ENCODE measurements at places on chromosomes 12 and 14. TPM values are rescaled to one million over a fixed set of nuclear protein-coding genes. Genes with fewer than 3 reads are reported as not detected.

Gene DDN
- total RNA-seq = 1.0 TPM

Gene NPFF
- total RNA-seq = not detected

Gene RALGAPA1
- 158 TPM for total RNA-seq

Gene DNAI7
- 7.8 TPM for total RNA-seq

Gene TESPA1
- total RNA-seq = 0.71 TPM

Gene ANKRD33
- 4.2 TPM for total RNA-seq

Gene CLEC4C
- total RNA-seq = not detected

Gene C12orf54
- total RNA-seq = not detected

Gene PIWIL1
- total RNA-seq = 1.5 TPM

Gene FOXN4
- total RNA-seq = 3.4 TPM

Gene FAM222A
- 25.1 TPM for total RNA-seq

Gene BAZ2A
- 65.9 TPM for total RNA-seq

Gene ZBTB42
- total RNA-seq = 5.4 TPM

Gene NRL
- total RNA-seq = 394 TPM

Gene C1R
- 94.5 TPM for total RNA-seq

Gene PIP4K2C
- total RNA-seq = 24.8 TPM

Gene SIX1
- 11.8 TPM for total RNA-seq

Gene POTEM
- not detected for total RNA-seq

Gene EIF2S3B
- total RNA-seq = 0.55 TPM

Gene STON2
- 338 TPM for total RNA-seq

Gene TAS2R7
- not detected for total RNA-seq

Gene TMEM132C
- 15.1 TPM for total RNA-seq

Gene PIANP
- total RNA-seq = 2.2 TPM

Gene NKX2-1
- total RNA-seq = not detected

Gene ASPG
- total RNA-seq = 2.4 TPM

Gene PAX9
- total RNA-seq = 0.38 TPM

Gene BCL11B
- total RNA-seq = 4.4 TPM

Gene TMTC1
- 39.4 TPM for total RNA-seq

Gene RNASE1
- 65.1 TPM for total RNA-seq

Gene CMKLR1
- 4.0 TPM for total RNA-seq

Gene DENND5B
- total RNA-seq = 61.6 TPM

Gene EXD2
- 34.1 TPM for total RNA-seq

Gene SMCO2
- 1.9 TPM for total RNA-seq

Gene KERA
- 52.3 TPM for total RNA-seq

Gene TAS2R13
- total RNA-seq = 12.4 TPM

Gene TMEM63C
- total RNA-seq = 1.6 TPM

Gene GPR84
- 0.16 TPM for total RNA-seq

Gene BBOF1
- total RNA-seq = 15.0 TPM

Gene SSPN
- 41.0 TPM for total RNA-seq

Gene DBX2
- total RNA-seq = 0.22 TPM

Gene SERPINA9
- not detected for total RNA-seq

Gene ARF3
- 50.5 TPM for total RNA-seq

Gene RIC8B
- 32.9 TPM for total RNA-seq
